ENCODE measurements at places on chromosomes 12 and 14. TPM values are rescaled to one million over a fixed set of nuclear protein-coding genes. Genes with fewer than 3 reads are reported as not detected.
A peak's percentile ranks its signal among the peaks of the same experiment; 100 is the strongest.

The TRHDE gene
- 16.7 TPM for total RNA-seq

The CIROP gene
- not detected for total RNA-seq

The HOXC6 gene
- 0.32 TPM for total RNA-seq

The LRRC10 gene
- total RNA-seq: not detected

The CCER1 gene
- not detected for total RNA-seq

The FZD10 gene
- not detected for total RNA-seq

The MRPL51 gene
- 138 TPM for total RNA-seq

The ASCL1 gene
- total RNA-seq: not detected

The THTPA gene
- 19.3 TPM for total RNA-seq

The GPR65 gene
- not detected for total RNA-seq

The OTOGL gene
- 0.83 TPM for total RNA-seq

The DCAF4 gene
- 23.4 TPM for total RNA-seq

- no peak overlapping the region for H3K4me3 ChIP-seq
- no peaks in the 10 kb centered on the region for H3K36me3 ChIP-seq
Measured at GRCh38 chr12:95963096-95963495, 20.0 kb downstream of the AMDHD1 start.

DNA sequence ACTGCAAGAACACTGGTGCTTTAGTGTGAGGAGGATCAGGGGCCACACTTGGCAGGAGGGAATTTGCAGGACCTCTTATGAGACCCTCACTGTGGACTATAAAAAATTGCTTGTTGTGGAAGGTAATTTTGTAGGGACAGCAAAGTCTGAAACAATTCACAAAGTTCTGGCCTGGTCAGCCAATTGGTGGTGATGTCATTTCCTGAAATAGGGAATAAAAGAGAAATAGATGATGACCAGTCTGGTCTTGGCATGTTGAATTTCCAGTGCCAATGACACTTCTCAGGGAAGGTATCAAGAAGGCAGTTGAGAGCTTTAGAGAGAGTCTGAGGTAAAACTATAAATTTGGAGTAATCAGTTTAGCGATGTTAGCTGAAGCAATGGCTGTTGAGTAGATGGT, 129.3 kb upstream of the LMNTD1 start:
- H3K4me1 ChIP-seq: no peaks in the 10 kb centered on the region
- H3K36me3 ChIP-seq: peaks cover 7% of the 10 kb centered on the region
- peaks cover 3% of the 10 kb centered on the region for H3K27me3 ChIP-seq
- DNase-seq: no peak

DNA sequence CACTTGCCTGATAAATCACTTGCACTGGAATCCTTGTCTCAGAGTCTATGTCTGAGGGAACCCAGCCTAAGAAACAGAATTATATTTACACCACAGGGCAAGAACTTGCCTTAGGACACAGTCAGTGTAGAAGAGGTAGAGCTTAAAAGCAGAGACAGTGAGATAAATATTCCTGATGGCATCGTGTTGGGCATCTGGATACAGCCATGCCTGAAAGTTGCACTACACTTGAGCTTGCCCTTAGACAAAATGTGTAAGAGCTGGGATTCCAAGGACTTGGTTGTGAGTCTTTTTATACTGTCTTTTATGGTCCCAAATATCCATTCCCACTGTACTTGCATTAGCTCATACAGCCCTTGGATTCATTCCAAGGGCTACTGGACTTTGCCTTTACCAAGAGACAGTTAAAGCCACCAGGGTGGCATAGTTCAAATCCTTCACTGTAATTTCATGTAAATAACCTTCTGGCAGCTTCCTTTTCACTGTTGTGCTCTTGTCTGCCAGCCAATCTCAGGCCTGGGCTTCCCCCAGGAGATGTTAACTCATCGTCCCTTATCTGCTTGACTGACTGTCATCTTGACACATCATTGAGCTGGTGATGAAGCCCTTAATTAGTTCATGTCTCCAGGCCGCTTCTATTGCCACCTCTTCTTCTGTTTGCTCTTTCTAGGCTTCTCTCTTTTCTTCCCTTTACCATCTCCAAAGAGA, 577.9 kb upstream of the TBX3 start:
- no peak overlapping the region for H3K27ac ChIP-seq
- H3K27me3 ChIP-seq: no peaks in the 10 kb centered on the region
- no peak for DNase-seq
- H3K36me3 ChIP-seq: no peaks in the 10 kb centered on the region

- H3K27ac ChIP-seq: no peak overlapping the region
- H3K4me3 ChIP-seq: no peak overlapping the region
- peaks cover 6% of the 10 kb centered on the region for H3K4me1 ChIP-seq
- H3K36me3 ChIP-seq: no peaks in the 10 kb centered on the region
Measured at GRCh38 chr12:97167598-97167997, 260.5 kb downstream of the NEDD1 start.

DNA sequence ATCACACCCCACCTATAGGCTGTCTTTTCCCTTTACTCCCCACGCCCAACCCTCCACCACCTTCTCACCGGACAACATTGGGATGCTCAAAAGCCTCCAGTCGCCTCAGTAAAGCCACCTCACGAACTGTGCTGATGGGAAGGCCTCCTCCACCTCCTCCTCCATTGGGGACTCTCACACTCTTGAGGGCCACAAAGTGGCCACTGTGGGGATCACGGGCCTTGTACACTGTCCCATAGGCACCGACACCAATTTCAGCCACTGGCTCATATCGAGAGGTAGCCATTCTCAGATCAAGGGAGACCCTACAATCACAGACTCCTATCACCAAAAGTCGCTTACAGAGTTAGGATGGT, 700 bp downstream of the CDK4 start:
- peaks cover 19% of the 10 kb centered on the region for H3K27me3 ChIP-seq
- H3K36me3 ChIP-seq: peaks cover 7% of the 10 kb centered on the region
- peak overlapping the region; percentile 100 for H3K27ac ChIP-seq
- peaks cover 24% of the 10 kb centered on the region for H3K4me1 ChIP-seq
- H3K4me3 ChIP-seq: peak overlapping the region; percentile 100

- H3K27ac ChIP-seq: no peak overlapping the region
- DNase-seq: no peak
- H3K27me3 ChIP-seq: no peaks in the 10 kb centered on the region
Measured at GRCh38 chr12:65081496-65081895, 39.6 kb downstream of the WIF1 start.

DNA sequence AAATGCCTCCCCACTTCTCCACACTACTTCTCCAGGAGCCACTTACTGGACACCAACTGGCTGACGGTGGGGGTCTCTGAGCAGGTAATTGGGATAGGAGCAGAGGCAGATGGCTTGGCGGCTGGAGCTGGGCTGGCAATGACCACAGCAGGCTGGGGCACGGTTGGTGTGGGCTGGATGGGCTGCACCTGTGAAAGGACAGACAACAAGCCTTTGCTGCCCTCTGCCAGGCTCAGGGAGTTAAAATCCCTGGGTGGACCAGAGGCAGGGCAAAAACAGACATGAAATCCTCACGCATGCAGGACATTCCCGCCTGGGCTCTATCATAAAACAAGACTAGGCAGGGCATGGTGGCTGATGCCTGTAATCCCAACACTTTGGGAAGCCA, 19.3 kb upstream of the TFCP2 start:
- H3K36me3 ChIP-seq: no peaks in the 10 kb centered on the region
- H3K27ac ChIP-seq: no peak overlapping the region
- no peaks in the 10 kb centered on the region for H3K27me3 ChIP-seq
- H3K4me3 ChIP-seq: no peak overlapping the region
- DNase-seq: no peak

GRCh38 chr12:98173773-98174427, 341.5 kb upstream of the TMPO start:
- H3K4me3 ChIP-seq: no peak overlapping the region
- H3K27me3 ChIP-seq: no peaks in the 10 kb centered on the region
- H3K4me1 ChIP-seq: no peaks in the 10 kb centered on the region
- no peaks in the 10 kb centered on the region for H3K36me3 ChIP-seq
- no peak overlapping the region for H3K27ac ChIP-seq
- no peak for DNase-seq

DNA sequence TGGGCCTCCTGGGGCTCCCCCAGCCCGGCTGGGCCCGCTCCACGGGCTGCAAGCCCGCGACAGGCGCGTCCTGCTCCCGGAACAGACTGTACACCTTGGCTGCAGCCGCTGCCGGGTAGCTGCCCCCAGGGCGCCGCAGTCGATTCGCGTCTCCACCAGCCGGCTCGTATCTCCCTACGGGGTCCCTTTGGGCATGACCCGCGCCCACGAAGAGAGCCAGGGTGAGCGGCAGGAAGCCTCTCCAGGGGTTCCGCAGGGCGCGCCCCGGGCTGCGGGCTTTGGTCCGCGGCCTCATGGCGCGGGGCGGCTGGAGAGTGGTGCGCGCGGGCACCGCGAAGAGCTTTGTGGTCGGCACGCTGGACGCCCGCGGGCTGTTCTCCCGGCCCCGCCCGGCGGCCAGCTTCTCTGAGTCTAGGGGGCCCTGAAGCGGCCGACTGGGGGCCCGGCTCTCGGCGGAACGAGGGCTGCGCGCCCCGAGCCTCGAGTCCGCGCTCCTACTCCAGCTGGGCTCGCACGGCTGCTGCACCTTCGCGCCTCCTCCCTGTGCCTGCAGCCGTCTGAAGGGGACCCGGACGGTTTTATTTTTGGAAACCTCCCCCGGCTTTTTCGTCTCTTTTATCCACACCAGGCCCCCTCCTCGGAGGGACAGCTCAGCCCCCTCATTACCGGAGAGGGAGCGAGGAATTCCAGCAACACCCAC, at the start of gene LTBP2:
TSS of gene LTBP2 (minus strand) at position 588 of the 700 bp plus-strand sequence. CDS start at position 295, 293 bp downstream.
- H3K27ac ChIP-seq: no peak within 1 kb of the TSS
- peaks cover 3% of the 10 kb centered on the region for H3K4me1 ChIP-seq
- peak; percentile 56 for DNase-seq

DNA sequence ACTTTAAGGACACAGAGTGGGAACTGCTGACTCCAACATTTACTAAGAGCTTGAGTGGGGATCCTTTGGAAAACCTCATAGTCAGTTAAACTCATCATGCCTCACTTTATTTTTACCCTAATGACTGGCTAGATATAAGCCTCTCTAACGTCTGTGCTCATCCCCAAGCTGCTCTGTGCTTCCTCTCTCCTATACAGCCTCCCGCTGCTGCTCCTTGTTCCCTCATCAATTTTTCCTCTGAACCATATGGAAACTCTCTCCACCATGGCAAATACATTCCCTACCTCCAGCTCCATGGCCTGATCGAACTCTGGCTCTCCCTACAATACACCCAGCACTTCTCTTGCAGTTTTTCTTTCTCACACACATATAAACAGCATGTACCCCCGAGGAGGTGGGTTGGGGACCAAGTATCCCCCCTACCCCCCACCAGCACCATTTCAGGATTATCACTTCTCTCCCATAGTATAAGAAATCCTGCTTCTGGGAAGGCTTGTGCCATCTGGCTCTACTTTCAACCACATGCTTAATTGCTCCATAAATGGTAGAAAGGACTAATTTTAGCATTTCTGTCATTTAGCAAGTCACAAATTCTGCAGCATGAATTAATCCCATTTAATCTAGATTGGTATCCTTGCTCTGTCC, 39.2 kb upstream of the DYRK2 start:
- H3K36me3 ChIP-seq: peaks cover 4% of the 10 kb centered on the region
- no peak for DNase-seq
- H3K4me1 ChIP-seq: peaks cover 15% of the 10 kb centered on the region
- H3K27me3 ChIP-seq: no peaks in the 10 kb centered on the region

GRCh38 chr14:71108398-71109119, 201.3 kb downstream of the PCNX1 start:
- H3K36me3 ChIP-seq: no peaks in the 10 kb centered on the region
- no peak overlapping the region for H3K4me3 ChIP-seq
- H3K4me1 ChIP-seq: no peaks in the 10 kb centered on the region
- H3K27ac ChIP-seq: no peak overlapping the region
- H3K27me3 ChIP-seq: peaks cover 2% of the 10 kb centered on the region
- no peak for DNase-seq

DNA sequence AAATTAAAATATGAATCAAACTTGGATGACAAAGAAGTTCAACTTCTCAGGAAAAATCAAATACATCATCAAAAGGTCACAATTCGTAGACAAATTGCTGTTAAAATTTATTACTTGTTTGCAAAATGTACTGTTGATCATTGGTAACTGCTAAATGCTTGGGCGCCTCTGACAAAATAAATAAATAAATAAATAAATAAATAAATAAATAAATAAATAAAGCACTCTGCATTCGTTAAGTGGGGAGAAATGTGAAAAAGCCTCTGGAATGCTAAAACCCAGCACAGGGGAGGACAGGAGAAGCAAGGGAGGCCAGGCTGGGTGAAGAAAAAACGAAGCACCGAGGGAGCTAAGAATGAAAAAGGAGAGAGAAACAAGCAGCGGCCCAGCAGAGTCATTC, 115.2 kb downstream of the BCL11B start:
- no peak overlapping the region for H3K27ac ChIP-seq
- peaks cover 8% of the 10 kb centered on the region for H3K4me1 ChIP-seq
- no peak overlapping the region for H3K4me3 ChIP-seq
- DNase-seq: no peak

DNA sequence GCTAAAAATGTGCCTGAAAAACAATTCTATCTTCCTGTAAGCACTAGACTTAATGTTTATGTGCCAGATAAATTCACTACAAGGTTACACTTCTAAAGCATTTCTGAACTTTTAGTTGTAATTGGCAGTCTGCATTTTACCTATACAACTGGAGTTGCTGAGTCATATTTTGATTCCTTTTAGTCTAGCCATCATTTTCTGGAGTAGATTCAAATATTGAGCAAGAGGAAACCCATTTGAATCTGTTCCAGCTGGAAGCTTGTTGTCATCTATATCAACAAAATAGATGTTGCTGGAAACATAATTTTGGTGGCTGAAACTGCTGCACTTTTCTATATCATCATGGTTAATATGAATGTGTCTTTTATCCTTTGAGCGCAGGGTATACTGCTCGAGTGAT, 122.2 kb upstream of the CCDC175 start:
- H3K27me3 ChIP-seq: no peaks in the 10 kb centered on the region
- DNase-seq: no peak
- H3K36me3 ChIP-seq: peaks cover 4% of the 10 kb centered on the region

- no peak overlapping the region for H3K27ac ChIP-seq
- no peaks in the 10 kb centered on the region for H3K4me1 ChIP-seq
- no peak for DNase-seq
- no peaks in the 10 kb centered on the region for H3K36me3 ChIP-seq
- H3K4me3 ChIP-seq: no peak overlapping the region
- peaks cover 2% of the 10 kb centered on the region for H3K27me3 ChIP-seq
Measured at GRCh38 chr12:56695327-56696101, 7.4 kb upstream of the PTGES3 start.

DNA sequence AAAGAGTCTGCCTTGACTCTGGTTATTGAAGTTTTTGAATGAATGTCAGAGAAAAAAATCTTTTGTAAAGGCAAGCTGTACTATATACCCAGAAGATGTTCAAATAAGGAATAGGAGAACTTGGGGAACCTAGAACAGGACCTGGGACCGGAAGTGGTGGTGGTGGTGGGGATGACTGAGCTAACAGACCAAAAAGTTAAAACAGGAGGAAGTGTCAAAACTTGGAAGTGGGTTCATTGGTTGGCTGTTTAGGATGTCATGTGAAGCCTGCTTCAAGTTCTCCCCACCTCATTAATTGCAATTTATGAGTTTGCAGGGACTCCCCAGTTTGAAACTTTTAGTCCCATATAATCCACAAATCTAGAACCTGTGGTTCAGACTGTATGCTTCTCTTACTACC, 26.2 kb downstream of the PLXNC1 start:
- peaks cover 2% of the 10 kb centered on the region for H3K27me3 ChIP-seq
- H3K36me3 ChIP-seq: peaks cover 14% of the 10 kb centered on the region
- H3K4me1 ChIP-seq: no peaks in the 10 kb centered on the region
- DNase-seq: no peak

GRCh38 chr12:71447691-71448132, 8.1 kb downstream of the LGR5 start:
- no peak overlapping the region for H3K4me3 ChIP-seq
- H3K4me1 ChIP-seq: peaks cover 9% of the 10 kb centered on the region
- H3K27me3 ChIP-seq: no peaks in the 10 kb centered on the region
- no peaks in the 10 kb centered on the region for H3K36me3 ChIP-seq

- H3K27me3 ChIP-seq: peaks cover 9% of the 10 kb centered on the region
- peaks cover 3% of the 10 kb centered on the region for H3K4me1 ChIP-seq
- H3K27ac ChIP-seq: no peak overlapping the region
- H3K36me3 ChIP-seq: no peaks in the 10 kb centered on the region
- H3K4me3 ChIP-seq: peak overlapping the region; percentile 97
- no peak for DNase-seq
Measured at GRCh38 chr14:54567224-54567638, 303 bp downstream of the SAMD4A start.
